ENCODE measurements at places on chromosomes 5 and 9.

DNA sequence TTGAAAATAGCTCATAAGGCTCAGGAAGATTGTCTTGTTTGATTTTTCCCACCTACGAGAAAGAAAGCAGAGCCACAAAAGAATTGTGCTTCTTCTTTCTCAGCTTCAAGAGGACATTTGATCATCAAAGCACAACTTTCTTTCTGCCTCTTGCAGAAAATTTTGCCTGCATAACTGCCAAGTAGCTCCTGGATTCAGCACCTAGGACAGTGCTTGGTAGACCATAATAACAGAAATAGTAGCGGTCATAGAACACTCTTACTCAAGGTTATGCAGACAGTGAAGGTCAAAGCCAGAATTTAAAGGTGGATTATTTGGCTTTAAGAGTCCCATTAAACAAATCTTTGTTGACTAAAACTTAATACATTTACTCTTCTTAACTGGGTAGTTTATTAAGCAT lies 594.7 kb upstream of the CCNG1 start:
- DNase-seq, result no peak

DNA sequence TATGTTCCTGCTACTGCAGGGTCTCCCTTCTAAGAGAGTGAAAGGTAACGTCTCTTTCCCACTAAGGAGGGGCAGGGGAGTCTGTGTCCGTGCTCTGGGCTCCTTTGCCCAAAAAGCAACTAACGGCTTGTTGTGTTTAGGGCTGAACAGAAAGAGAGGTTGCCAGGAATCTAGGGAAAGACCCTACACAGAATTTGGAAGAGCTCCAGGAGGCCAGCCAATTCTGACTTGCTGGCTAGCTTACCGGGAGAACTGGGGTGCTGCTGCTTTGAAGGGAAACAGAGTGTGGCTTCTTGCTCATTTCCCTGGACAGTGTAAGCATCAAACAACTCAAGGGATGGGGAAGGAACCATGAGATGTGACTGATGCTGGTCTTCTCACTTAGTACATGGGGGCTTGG lies 176.1 kb downstream of the GADD45G start:
- DNase-seq, result no peak

GRCh38 chr5:57900381-57900944 lies 417.9 kb upstream of the ACTBL2 start:
- no peak for DNase-seq

DNA sequence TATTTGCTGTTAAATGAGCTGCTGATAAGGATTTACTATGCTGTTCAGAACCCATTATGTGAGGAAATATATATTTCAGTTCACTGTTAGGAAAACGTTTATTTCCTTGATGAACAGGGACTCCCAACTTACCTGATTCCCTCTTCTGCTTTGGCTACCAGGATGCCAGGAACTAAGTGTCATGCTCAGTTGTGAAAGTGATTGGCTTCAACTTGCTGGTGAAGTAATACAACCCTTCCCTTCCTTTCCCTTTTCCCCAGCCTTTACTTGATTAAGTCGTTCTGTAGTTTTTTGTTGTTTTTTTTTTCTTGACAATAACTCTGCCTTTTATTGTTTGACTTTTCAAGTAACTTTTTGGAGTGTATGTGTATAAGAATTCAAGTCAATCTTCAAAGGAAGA lies 309.3 kb downstream of the DOCK8 start:
- DNase-seq, result no peak

DNA sequence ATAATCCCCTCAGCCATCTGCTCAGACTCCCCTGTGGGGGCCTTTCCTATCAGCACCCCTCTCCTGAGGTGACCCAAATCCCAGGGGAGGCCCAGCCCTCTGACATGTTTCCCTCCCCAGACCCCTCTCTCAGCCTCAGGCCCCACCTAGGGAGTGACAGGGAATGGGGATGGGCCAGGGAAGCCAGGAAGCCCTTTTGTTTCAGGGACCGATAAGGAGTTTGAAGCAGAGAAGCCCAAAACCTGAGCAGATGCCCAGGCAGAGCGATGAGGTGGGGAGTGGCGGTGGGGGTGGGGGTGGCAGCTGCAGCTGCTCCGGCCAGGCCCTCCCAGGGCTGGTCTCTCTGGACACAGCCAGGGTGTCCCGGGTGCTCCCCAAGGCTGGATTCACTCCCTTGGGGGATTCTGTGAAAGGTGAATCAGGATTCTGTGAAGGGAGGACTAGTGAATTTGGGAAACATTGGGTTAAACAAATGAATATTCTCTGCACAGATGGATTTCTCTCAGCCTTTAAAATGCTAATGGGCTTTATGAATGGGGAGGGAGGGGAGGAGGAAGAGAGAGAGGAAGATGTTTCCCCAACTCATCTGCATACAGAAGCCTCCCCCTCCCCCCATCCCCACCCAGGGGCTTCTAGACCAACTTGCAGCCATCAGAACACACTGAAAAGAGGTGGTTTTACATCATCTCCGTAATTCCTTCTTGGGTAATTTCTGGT lies 17.4 kb downstream of the AKNA start:
- DNase-seq, result no peak

GRCh38 chr9:130245474-130245873 lies 20.1 kb upstream of the HMCN2 start:
- no peak for DNase-seq

GRCh38 chr9:112753725-112754124 lies 3.2 kb downstream of the SNX30 start:
- no peak for DNase-seq

DNA sequence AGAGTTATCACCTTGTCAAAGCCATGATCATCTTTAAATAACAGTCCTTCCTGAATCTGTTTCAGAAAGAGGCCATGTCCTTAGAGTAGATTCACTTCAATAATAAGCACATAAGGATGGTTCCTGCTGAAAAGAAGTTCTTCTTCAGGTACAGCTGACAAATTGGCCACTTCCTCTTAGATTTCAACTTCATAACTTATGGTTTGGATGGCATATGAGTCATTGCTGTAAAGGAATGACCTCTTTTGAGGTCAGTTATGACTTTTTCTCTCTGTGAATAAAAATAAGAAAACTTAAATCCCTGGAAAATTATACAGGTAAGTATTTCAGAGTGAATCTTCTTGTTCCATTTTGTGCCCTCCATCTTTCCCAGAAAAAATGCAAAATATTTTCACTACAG lies 555.3 kb upstream of the ZNF462 start:
- no peak for DNase-seq

DNA sequence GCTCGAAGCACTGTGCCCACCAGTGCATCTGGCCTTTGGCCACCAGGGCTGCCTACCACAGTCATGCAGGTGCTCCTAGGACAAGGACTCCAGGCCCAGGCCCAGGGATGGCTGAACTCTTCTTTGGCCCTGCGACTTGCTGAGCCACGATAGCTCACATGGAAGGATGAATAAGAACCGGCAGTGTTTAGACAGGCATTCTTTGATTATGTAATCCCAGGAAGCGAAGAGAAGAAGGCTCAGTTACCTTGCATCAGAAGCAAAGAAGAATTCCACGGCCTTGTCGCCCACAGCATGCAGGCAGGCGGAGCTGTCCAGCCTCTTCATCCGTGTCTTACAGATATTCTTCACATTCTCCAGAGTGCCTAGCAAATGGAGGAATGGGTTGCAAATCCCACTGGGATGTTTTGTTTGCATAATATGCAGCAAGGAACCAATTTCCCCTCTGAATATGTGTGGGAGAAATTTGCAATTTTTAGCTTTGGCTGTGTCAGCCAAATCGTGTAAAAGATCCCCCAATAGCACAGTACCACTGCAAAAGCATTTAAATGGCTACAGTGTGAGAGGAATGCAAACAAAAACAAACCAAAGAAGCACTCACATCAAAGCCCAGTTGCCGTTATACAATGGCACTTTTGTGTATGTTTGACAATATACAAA lies 29.1 kb downstream of the GFPT2 start:
- DNase-seq, result no peak

DNA sequence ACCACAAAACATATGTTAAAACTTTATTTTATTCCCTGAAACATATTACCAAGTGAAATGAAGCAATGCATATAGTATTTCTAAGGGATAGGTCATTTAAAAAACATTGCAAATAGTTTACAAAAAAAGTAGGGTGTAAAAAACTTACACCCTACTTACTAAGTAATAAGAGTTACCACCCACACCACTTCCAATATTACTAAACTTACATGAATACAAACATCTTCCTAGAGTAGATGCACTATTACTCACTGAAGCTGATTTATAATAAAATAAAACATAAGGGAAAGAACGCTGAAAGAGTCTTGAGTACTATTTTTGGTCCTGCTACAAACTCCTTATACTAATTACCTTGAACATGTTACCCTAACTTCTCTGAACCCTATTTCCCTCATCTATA lies 289.4 kb downstream of the HINT1 start:
- DNase-seq, result no peak

GRCh38 chr5:174837919-174838902 lies 113.8 kb downstream of the MSX2 start:
- DNase-seq, result no peak

- no peak for DNase-seq
These were observed 54.0 kb upstream of the SLIT3 start for GRCh38 chr5:169354921-169355320.

GRCh38 chr5:163362840-163363371 lies 74.5 kb upstream of the CCNG1 start:
- no peak for DNase-seq

GRCh38 chr9:78575771-78576170 lies 278.8 kb downstream of the PSAT1 start:
- no peak for DNase-seq

GRCh38 chr5:17444496-17444895 lies 53.5 kb upstream of the TAF11L2 start:
- no peak for DNase-seq

GRCh38 chr5:109453251-109453650 lies 43.5 kb upstream of the PJA2 start:
- DNase-seq, result no peak

- no peak for DNase-seq
These were observed 233.2 kb downstream of the SLIT3 start for GRCh38 chr5:169067751-169068173.

DNA sequence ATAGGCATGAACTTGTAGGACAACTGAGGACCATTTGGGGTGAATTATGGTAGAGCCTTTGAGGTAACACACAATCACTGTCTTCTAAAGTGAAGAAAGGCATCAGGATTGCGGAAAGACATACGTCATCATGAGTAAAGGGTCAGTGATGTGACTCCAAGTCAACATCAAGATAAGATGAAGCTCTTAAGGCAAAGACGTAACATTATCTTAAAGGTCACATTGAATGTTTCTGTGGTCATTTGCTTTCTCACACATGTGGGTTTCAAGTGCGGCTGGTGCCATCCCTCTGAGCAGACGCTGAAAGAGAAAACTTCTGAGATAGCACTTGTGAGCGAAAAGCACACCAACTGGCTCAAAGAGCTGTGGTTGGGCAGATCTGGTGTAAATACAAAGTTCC lies 63.3 kb upstream of the GRAMD2B start:
- DNase-seq, result no peak

GRCh38 chr5:23730023-23730422 lies 222.6 kb downstream of the PRDM9 start:
- no peak for DNase-seq

GRCh38 chr9:30943446-30944224 lies 1440.8 kb upstream of the ACO1 start:
- no peak for DNase-seq

- DNase-seq, result no peak
These were observed 880.9 kb upstream of the SEMA6A start for GRCh38 chr5:117455236-117456233.

- no peak for DNase-seq
These were observed 5.3 kb upstream of the UBLCP1 start for GRCh38 chr5:159257629-159258283.

DNA sequence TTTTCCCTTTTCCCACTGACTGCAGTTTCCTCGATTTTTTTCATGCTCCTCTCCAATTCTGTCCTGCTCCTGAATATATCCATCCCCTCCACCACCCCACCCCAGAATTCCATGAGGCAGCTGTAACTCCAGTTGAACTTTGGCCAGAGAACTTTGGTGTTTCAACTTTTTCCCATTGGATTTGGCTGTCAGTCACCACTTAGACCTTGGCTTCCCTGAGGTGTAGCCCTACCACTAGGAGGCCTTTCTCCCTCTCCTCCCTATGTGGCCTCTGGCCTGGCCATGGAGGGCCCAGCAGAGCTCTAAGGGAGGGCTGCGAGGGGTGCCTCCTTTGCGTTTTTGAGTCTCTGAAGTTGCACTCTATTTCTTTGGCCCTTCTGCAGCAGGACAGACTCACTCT lies 261.3 kb downstream of the PIK3R1 start:
- no peak for DNase-seq

- DNase-seq, result no peak
These were observed 31.5 kb downstream of the EHMT1 start for GRCh38 chr9:137650259-137650658.

GRCh38 chr9:28774433-28775235 lies 1201.4 kb upstream of the C9orf72 start:
- no peak for DNase-seq

DNA sequence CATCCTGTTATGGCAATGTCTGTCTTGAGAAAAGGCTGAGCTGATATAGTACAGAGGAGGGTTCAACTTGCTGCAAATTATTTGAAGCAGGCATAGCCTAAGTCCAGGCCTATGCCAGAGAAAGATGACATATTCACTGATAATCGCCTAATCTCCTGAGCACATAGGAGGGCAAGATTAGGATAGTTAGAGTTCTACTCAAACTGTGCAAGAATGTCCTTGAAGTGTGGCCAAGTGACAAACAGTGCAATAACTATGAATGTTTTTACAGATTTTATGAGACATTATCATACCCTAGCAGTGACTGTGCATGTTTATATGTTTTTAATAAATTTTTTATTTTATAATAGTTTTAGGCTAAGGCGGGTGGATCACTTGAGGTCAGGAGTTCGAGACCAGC lies 96.2 kb downstream of the TSSK1B start:
- no peak for DNase-seq

DNA sequence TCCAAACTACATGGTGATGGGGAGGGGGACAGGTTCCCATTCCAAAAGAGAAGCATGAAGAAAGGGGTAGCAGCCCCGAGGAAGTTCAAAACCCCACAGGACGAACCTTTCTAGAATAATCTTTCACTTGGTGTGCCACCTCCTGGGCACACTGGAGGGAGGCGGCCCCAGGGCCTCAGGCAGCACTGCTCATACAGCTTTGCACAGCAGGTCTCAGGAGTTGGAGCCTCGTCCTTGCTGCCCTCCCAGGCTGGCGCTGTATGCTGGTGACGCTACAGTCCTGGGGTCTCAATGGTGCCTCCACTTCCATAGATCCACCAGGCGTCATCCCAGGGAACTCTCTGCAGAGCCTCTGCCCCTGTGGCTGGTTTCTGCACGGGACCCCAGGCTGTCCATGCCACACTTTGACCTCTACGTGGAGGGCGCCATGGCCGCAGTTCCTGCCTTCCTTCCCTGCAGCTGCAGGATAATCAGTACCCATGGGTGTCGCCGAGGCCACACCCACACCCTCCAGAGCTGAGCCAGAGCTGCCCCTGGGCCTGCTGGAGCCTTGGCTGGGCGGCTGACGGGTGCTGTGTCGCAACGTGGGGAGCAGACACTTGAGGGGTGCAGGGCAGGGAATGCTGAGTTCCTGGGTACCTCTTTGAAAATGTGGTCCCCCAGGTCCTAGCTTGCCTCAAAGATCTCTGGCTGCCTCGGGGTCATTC lies 95.3 kb downstream of the COL5A1 start:
- no peak for DNase-seq

- no peak for DNase-seq
These were observed 16.8 kb downstream of the TXNDC8 start for GRCh38 chr9:110320651-110321445.
